ENCODE measurements at places on chromosomes 6 and 20.

DNA sequence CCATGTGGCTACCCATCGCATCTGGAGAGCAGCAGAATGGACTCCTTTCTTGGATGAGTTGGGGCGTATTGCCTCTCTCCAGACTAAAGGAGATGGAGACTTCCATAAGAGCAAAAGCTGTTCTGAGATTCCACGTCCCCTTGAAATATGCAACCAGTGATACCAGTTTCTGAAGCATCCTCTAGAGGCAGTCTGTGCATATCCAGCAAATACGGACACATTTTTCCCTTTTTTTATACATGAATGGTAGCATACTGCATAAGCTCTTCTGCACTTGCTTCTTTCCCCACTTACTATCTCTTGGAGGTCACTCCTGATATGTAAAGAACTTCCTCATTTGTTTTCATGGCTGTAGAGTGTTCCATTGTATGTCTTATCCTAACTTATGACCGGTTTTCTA lies 34.6 kb downstream of the TAF8 start:
- no peak for DNase-seq

- no peak for DNase-seq
These were observed 111.2 kb downstream of the GMPR start for GRCh38 chr6:16349544-16349943.

DNA sequence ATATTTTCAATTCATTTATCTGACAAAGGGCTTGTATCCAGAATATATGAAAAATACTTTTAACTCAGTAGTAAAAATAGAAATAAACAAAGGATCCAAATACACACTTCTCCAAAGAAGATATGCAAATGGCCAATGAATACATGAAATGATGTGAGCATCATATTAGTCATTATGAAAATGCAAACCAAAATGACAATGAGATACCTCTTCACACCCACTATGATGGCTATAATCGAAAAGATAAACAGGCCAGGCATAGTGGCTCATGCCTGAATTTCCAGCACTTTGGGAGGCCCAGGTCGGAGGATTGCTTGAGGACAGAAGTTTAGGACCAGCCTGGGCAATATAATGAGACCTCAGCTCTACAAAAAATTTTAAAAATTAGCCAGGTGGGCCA lies 33.8 kb upstream of the SMAP1 start:
- DNase-seq = no peak

- DNase-seq = no peak
These were observed 68.3 kb downstream of the ANKRD6 start for GRCh38 chr6:89501222-89501621.
